ENCODE measurements at places on chromosomes 4 and X.

DNA sequence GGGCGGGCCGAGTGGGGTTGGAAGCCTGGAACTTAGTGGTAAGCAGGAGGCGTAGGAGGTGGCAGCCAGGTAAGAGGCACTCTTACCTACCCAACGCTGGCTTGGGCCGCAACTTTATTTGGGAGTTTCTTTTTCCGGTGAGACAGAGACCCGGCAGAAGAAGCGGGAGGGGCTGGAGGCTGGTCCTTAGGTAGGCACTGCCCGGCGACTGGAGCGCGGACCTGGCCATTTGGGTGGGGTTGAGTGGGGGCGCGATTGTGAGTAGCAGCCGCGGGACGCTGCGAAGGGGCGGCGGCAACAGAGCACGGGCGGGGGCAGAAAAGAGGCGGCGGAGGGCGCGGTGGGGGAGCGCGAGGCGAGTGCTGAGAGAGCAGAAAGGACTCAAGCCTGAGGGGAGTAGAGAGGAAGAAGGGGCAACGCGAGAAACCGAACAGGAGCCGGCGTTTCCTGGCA, 334 bp upstream of the POU4F2 start:
- no peak for DNase-seq

DNA sequence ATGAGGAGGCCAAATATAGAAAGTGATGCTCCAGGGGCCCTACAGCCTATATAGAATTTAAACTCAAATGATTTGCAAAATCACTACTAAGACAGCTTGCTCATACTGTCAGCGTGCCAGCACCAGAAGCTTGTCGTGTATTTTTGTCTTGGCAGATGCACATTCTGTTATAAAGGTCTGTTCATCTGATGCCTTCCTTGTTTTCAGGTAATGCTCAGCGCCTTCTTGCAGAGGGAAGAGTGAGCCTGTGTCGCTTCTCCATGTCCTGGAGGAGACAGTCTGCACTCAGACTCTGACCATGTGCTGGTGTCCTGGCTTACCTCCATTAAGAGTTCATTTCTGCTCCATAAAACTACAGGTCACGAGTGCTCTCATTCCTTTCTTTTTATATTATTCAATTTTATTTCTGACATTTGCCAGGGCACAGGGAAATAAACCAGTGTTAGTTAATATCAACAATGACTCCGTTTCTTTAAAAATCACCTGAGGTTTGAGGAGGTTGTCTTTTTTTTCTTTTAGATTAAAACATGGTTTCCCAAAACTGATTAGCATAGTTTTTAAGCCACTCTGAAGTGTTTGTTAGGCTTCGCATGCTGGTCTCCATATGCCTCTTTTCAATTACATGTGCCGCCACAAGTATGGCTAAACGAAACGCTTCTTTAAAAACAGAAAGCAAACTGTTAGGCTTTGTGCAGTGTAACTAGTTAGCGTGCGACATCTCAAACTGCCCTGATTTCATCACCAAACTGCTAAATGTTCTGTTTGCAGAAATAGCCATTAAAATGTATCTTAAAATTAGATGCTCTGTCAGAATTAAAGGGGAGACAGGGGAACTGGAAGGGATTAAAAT, 215.2 kb upstream of the GK2 start:
- DNase-seq, result no peak

- DNase-seq, result no peak
These were observed 10.0 kb downstream of the TMEM164 start for GRCh38 chrX:110012818-110013485.

DNA sequence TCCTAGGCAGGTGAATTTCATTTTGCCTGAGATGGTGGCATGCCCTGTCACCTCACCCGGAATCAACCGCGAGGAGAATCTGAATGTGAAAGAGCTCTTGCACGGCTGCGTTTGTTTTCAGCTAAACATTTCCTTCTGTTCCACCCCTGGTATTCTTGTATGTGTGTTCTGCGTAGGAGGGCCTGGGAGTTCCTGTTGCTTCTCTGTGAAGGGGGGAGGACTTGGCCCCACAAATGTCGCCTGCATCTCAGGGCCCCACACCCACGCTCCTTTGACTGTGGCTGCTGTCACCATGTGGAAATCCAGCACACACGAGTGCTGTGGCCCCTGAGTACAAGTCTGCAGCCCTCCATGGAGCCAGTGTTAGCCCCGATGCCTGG, 45.8 kb upstream of the CLCN4 start:
- DNase-seq, result peak; percentile 82

GRCh38 chr4:113446019-113446418, 315.5 kb downstream of the CAMK2D start:
- peak; percentile 53 for DNase-seq

DNA sequence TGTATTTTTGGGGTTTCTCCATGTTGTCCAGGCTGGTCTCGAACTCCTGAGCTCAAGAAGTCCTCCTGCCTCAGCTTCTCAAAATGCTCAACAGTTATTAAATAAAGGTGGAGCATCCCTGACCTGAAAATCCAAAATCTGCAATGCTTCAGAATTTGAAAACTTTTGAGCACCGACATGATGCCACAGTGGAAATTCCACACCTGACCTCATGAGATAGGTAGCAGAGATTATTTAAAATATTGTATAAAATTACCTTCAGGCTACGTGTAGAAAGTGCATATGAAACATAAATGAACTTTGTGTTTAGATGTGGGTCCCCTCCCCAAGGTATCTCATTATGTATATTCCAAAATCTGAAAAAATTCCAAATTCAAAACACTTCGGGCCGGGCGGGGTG, 42.7 kb upstream of the PDGFRA start:
- no peak for DNase-seq

GRCh38 chr4:162366146-162366545, 202.3 kb upstream of the FSTL5 start:
- DNase-seq, result no peak

DNA sequence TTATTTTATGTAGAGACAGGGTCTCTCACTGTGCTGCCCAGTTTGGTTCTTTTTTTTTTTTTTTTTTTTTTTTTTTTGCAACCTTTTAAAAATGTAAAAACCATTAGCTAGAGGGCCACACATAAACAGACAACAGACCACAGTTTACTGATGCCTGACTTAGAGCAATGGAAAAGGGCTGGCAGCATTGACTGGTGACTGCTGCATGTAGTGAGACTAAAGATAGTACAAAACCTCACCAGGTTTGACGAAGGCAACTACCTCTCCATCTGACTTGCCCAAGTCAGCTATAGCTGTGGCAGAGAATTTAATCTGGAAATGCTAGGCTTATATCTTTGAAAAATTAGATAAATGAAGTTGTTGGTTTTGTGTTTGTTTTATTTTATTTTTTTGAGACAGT, 102.9 kb downstream of the RBM47 start:
- DNase-seq, result no peak

DNA sequence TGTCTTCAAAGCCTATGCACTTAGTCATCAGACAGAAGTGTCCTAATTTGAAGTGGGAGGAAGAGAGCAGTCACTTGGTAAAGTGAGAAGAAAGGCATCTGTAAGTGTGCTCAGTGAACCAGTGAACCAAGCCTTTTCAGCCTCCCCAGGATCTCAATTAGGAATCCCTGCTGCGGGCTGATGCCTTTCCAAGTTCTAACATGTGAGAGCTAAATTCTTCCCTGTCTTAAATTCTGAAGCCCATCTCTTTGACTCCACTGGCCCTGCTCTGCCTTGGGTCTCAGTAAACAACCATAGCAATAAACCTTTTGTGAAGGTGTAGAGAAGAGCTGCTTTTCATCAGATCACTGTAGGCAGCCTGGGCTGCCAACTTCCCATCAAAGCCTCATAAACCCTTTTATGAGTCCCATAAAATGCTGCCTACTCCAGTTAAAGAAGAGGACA, 701.2 kb upstream of the LCORL start:
- no peak for DNase-seq
